Effector memory CD8-positive, alpha-beta T cell (primary cell): ENCODE measurements at places on chromosomes 2 and 18.

GRCh38 chr2:8611700-8612099, 70.2 kb upstream of the ID2 start:
- H3K27ac ChIP-seq: no peak overlapping the region
- DNase-seq: no peak
- no peak overlapping the region for H3K4me3 ChIP-seq
- H3K4me1 ChIP-seq: peaks cover 19% of the 10 kb centered on the region

DNA sequence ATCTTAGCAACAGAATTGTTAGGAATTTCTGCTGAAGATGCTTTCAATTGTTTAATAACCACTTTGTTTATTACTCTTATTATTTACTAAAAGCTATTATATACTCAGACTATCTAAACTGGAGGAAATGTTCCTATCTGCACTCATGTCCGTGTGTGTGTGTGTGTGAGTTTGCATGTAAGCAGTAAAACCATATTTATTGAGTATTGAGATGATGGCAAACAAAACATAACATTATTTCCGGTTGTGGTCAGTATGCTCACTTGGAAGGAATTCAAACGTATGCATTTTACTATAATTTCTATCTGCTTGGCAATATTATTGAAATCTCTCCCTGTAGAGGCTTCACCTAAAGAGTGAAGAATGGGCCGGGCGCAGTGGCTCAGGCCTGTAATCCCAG, 43.0 kb upstream of the ZNF804A start:
- H3K4me3 ChIP-seq: no peak overlapping the region
- H3K27me3 ChIP-seq: no peaks in the 10 kb centered on the region
- H3K36me3 ChIP-seq: no peaks in the 10 kb centered on the region

DNA sequence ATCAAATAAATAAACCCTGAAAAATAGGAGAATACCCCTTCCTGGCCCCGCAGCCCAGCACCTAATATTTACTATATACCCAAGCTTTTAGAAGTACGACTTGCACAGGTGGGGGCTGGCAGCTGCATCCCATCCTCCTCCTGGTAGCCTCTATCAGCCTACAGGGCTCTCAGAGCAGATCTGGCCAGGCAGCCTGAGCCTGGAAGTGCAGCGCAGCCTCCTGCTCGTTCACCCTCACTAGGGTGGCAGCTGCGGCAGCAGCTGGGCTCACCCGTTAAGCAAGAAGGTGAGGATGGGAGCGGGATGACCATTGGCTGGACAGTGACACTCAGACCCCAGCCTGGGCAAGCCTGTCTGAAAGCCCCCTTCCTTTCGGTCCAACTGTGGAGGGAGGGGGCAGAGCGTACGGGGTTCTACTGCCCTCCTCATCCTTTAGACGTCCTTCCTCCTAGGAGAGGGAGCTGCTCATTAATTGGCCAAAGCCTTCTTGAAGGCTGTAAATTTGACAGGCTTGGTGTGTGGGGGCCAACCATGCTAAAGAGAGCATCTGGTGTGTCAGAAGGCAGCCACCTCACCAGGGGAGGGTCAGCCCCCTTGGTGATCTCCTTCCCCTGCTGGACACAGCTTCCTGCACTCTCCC, 23.3 kb downstream of the MPHOSPH10 start:
- no peak for DNase-seq
- H3K4me1 ChIP-seq: peaks cover 8% of the 10 kb centered on the region
- no peak overlapping the region for H3K27ac ChIP-seq

DNA sequence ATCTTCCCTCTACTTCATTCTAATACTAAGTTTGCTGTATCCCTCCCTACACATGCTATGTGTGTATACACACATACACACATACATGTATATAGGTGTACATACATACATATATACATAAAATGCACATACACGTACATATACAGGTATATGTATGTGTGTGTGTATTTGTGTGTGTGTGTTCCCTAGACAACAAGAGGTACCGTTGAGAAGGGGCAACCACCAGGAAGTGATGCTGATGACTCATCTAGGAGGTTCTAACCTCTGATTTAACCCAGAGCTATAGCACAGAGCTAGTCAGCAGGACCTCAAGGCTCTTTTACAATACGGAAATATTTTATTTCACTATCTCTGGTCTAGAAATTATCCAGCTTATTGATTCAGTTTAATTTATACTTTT, 139.2 kb downstream of the LAMA3 start:
- peak; percentile 44 for DNase-seq
- peak overlapping the region; percentile 85 for H3K27ac ChIP-seq
- no peaks in the 10 kb centered on the region for H3K27me3 ChIP-seq
- peaks cover 12% of the 10 kb centered on the region for H3K4me1 ChIP-seq

- no peak overlapping the region for H3K4me3 ChIP-seq
- H3K27me3 ChIP-seq: no peaks in the 10 kb centered on the region
- H3K4me1 ChIP-seq: no peaks in the 10 kb centered on the region
These were observed 18.3 kb upstream of the BMP10 start for GRCh38 chr2:68889500-68889899.

GRCh38 chr2:207847807-207848544, 78.3 kb upstream of the FZD5 start:
- DNase-seq: no peak
- no peak overlapping the region for H3K4me3 ChIP-seq
- H3K27me3 ChIP-seq: no peaks in the 10 kb centered on the region
- no peaks in the 10 kb centered on the region for H3K36me3 ChIP-seq

GRCh38 chr2:216372761-216373291, 543 bp upstream of the MARCHF4 start:
- peaks cover 68% of the 10 kb centered on the region for H3K27me3 ChIP-seq
- DNase-seq: no peak
- H3K4me1 ChIP-seq: peaks cover 11% of the 10 kb centered on the region
- peak overlapping the region; percentile 48 for H3K4me3 ChIP-seq
- no peak overlapping the region for H3K27ac ChIP-seq
- H3K36me3 ChIP-seq: peaks cover 11% of the 10 kb centered on the region

- H3K4me3 ChIP-seq: no peak overlapping the region
- no peaks in the 10 kb centered on the region for H3K4me1 ChIP-seq
- no peaks in the 10 kb centered on the region for H3K27me3 ChIP-seq
- peaks cover 43% of the 10 kb centered on the region for H3K36me3 ChIP-seq
- H3K27ac ChIP-seq: no peak overlapping the region
- DNase-seq: no peak
These were observed 87.4 kb downstream of the ITSN2 start for GRCh38 chr2:24272907-24273306.

DNA sequence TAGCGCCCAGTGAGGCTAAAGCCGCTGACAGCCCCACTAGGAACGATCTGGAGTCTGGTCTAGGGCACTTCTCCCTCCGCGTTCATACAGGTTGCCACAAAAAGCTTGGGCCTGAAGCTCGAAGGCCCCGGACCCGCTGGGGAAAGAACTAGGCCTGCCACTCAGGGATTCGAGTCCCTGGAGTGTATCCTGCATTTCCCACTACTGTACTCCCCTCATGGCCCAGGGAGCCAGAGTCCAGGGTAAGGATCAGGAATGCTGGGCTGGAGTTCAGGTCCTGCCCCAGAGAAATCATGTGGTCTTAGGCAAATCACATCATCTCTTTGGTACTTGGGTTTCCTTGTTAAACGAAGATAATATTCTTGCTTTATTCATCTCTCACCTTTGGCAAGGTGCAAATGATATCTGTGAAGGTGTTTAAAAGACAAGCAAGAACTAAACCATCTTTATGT, 1.4 kb upstream of the ZFP36L2 start:
- no peak for DNase-seq
- H3K4me1 ChIP-seq: peaks cover 23% of the 10 kb centered on the region
- H3K36me3 ChIP-seq: peaks cover 79% of the 10 kb centered on the region
- H3K27ac ChIP-seq: peak overlapping the region; percentile 93
- H3K27me3 ChIP-seq: no peaks in the 10 kb centered on the region
- H3K4me3 ChIP-seq: peak overlapping the region; percentile 96

GRCh38 chr2:73028841-73029240, 42.7 kb downstream of the SFXN5 start:
- no peak for DNase-seq
- no peaks in the 10 kb centered on the region for H3K4me1 ChIP-seq
- no peaks in the 10 kb centered on the region for H3K27me3 ChIP-seq
- H3K27ac ChIP-seq: no peak overlapping the region
- peaks cover 3% of the 10 kb centered on the region for H3K36me3 ChIP-seq
